ENCODE measurements at places on chromosomes 3 and 15.

GRCh38 chr3:29319262-29319661 lies 38.4 kb downstream of the RBMS3 start:
- DNase-seq = no peak

DNA sequence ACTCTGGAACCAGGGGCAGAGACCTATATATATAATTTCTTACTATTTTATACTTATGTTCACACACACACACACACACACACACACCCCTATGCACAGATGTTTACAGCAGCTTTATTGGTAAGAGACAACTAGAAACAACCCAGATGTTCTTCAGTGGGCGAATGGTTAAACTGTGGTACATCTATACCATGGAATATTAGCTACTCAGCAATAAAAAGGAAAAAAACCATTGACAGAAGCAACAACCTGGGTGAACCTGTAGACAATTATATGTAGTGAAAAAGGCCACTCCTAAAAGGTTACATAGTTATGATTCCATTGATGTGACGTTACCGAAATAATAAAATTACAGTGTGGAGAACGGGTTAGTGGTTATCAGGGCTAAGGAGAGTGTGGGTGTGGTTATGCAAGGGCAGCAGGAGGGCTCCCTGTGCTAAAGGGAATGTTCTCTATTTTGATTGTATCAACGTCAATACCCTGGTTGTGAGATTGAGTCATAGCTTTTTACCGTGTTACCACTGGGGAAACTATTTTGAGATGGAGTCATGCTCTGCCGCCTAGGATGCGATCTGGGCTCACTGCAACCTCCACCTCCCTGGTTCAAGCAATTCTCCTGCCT lies 85.5 kb downstream of the FLNB start:
- DNase-seq = no peak

DNA sequence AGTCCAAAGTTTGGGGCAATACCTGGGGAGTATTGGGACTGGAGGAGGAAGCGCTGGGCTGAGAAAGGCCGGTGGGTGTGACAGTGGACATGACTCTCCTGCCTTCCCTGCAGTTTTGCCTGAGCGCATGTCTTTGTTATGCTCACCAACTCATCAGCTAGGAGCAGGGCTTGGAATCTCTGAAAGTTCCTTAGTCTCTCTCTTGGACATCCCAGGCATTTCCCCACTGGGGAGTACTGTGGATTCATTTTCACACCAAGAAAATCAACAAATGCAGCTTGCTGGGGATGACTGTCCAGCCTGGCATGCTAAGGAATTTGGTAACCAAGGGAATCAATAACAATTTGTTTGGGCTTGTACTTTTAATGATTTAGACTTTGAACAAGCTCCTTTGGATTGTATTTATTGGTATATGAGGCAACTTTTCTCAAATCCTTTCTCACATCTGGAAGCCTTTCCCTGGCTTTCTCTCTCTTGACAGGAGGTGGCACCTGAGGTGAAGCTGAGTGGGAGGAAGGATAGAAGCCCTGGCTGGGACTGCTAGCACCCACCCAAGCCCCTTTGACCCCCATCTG lies 48.5 kb upstream of the CHST2 start:
- no peak for DNase-seq

GRCh38 chr15:96699871-96700401 lies 369.4 kb downstream of the NR2F2 start:
- DNase-seq = no peak

- no peak for DNase-seq
These were observed 8.4 kb downstream of the ACSBG1 start for GRCh38 chr15:78225783-78226541.

- no peak for DNase-seq
These were observed 1006.8 kb upstream of the SEMA6D start for GRCh38 chr15:46710401-46710960.

- no peak for DNase-seq
These were observed 92.1 kb downstream of the IGF2BP2 start for GRCh38 chr3:185732782-185733181.

DNA sequence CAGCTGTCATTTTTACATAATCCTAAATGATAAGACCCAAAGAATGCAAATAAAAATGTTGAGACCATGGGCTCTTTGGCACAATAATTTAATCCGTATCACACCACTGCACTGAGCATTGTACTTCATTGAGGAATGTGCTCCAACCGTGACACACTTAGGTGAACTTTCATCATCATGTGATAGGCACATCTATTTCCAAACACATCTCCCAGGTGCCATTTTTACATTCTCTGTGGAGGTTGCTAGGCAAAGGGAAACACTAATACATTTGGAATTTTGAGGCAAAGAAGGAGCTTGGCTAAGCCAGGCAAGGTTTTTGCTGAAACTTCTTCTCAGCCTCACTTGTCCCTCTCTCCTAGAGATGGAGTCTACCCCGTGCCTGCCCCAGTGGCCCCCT lies 68.7 kb downstream of the LRTM1 start:
- DNase-seq = no peak

- DNase-seq = no peak
These were observed 110.3 kb downstream of the CYP19A1 start for GRCh38 chr15:51227940-51228732.

DNA sequence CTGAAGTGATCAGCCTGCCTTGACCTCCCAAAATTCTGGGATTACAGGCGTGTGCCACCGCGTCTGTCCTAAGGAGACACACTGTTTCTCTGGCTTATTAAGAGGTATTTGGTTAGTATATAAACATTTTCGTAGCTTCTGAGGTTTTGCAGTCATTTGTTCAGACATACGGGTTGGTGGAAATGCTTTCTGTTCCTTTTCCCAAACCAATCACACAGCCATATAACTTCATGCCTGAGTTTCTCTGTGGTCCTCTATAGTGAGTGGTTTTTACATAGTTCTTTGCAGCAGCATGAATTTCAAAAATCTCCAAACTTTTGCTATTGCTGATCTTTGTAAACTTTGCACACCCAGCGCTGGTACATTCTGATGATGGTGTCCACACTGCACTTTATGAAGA lies 100.5 kb downstream of the AKAP13 start:
- DNase-seq = no peak

DNA sequence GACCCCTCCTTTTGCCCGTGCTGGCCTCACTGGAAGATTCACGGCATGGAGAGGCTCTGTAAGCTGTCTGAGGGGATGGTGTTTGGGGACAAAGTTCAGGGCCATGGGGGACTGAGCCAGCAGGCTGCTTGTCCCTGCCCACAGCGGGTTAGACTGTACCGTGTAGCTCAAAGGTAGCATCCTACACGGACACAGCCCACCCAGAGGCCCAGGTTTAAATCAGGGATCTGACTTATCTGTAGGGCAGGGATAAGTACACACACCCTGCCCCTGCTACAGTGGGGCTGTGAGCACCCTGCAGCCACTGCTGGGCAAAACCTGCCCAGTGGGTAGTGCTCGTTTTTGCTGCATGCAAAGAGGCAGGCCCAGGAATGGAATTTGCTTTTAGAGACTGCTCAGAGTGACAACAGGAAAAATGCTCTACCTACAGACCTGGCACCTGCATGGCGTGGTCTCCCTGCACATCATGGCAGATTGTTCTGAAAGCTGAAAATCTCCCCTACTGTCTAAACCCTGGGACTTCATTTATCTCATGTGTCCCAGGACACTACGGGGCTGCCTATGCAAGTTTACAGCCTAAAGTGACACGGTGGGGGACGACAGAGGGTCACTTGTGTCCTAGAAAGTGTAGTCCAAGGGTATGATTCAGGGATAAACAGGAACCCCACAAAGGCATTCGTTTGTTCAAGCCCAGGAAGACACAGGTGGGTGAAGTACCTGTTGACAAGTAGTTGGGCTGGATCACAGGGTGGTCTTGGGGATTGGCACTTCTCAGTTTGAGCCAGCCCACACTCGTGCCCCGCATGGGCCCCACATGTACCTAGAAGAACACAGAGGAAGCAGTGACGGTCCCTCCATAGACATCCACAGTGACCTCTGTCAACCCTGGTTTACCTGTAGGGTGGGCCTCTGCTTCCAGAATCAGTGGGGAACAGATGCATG lies 27.7 kb downstream of the CHDH start:
- no peak for DNase-seq

DNA sequence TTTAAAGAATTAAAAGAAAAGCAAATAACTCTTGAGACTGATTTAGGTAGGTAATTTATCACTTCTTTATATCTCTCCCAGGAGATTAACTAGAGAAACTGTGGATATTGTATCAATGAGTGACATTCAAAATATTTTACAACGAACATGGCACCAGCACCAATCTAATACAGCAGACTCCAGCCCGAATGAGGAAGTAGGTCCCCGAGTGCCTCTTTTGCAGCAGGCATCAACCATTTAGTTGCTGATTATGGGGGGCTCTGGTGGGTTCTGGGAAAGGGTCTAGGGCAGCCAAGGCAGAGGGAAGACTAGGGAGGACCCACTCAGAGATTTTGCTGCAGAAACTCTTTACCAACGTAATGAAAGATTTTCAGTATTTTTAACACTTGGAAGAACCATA lies 31.7 kb upstream of the TTC14 start:
- no peak for DNase-seq

- no peak for DNase-seq
These were observed 14.6 kb upstream of the CPOX start for GRCh38 chr3:98608029-98608428.

GRCh38 chr3:195407531-195408409 lies 35.0 kb downstream of the ACAP2 start:
- DNase-seq = no peak

DNA sequence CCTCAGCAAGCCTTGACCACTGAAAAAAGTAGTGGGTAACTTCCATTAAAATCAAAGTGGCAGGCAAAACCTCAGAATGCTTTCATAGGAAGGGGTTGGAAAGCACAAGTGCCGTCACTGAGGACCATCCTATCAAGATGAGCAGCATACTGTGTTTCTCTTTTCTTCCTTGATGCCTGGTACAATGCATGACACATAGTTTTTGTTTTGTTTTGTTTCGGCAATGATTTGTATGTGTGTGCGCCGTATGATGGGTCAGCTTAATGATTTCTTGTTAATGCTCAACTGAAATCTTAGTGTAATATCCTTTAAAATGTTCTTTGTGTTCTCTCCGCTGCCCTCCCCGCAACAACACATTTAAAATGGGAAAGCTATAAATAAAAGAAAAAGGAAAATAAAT lies 476.4 kb upstream of the KCNMB2 start:
- no peak for DNase-seq

DNA sequence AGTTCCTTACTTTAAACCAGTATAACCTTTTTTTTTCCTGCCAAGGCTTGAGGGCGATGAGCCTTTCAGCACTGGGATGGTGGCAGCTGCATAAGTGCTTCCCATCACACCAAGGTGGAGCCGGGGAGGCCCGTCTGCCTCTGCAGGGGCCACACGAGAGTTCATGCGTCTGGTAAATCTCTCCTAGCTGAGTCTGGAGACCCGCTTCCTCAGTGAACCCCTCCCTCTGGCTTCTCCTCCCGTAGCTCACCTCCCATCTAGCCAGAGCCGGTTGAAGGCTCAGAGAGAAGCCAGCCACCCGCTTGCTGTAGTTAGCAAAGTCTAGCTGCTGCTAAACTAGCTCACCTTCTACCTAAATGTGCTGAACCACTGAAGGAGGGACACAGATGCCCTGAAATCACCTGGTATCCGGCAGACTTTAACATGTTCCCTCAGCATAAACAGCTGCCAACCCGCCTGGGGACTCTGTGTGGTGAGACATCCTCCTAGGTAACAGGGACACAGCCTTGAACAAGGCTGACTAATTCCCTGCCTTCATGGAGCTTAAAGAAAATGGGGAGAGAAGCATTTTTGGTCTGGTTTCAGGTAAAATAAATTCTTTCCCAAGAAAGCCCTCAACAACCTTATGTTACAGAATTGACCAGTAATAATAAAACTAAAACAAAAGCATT lies 42.9 kb downstream of the RLBP1 start:
- no peak for DNase-seq

DNA sequence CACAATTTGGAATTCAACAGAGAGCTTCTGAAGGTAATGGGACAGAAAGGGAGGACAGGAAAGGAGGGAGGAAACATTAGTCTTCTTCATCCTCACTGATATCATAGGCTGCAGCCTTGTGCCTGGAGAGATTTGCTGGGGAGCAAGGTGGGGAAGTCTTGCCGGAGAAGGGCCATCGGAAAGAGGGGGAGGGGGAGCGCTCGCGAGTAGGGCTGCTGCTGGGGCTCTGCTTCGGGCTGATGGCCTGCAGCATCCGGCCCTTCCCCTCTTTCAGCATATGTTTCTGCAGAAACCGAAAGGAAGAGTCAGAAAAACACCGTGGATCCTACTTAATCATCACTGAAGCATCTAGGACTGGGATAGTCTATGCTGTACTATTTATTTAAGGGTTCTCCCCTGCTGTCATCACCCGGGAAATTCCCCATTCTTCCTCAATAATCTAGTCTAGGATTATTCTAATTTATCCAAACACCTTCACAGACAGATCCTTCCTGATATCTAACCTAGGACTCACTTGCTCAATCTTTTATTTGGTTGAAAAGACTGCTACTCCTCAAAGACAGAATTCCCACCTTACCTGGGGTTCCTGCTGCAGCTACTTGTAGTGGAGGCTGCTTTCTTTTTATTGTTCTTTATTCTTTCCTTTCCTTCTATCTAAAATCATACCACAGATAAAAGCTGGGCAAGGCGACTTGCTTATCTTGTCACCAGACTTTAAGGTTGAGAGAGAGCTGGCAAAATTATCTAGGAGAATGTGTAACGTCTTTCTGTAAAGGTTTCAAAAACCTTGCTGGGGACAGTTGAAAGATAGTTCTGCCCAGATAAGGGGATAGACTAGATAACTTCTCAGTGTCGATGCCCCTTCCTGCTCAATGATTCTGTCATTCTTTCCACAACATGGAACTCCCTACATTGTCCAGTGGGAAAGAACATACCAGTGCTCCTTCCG lies 22.6 kb downstream of the SLC51A start:
- DNase-seq = no peak

- DNase-seq = no peak
These were observed 309.4 kb downstream of the PLCL2 start for GRCh38 chr3:17194116-17194515.

- no peak for DNase-seq
These were observed 107.9 kb upstream of the ATP10A start for GRCh38 chr15:25971053-25971452.

DNA sequence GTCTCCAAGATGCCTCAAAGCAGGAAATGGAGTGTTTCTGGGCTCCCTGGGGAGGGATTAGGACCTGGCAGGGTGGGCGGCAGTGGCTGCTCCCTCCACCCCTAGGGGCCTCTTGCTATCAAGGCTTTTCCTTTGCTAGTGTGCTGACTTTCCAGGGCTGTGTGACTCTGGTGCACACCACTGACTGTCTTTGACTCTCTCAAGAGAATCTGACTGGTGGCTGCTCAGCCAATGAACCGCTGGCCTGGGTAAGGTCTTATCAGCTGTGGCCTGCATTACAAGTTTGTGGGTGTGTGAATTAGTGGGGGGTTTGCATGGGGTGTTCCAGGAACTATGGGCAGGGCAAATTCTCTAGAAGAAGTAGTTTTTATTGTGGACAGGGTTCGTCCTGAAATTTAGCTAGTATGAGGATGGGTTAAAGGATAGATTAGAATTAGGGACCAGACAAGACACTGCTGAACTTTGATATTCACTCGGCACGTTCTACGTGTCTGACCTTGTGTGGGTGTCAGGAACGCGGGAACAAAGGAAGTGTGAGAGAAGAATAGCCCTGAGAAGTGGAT lies 29.5 kb downstream of the SIAH2 start:
- no peak for DNase-seq

All from progenitor cell of endocrine pancreas (in vitro differentiated cells).